ENCODE measurements at places on chromosomes 2 and 18.

GRCh38 chr2:206890179-206890578 lies 49.1 kb upstream of the CPO start:
- DNase-seq: no peak

GRCh38 chr18:12858991-12859390 lies 25.0 kb downstream of the PTPN2 start:
- DNase-seq: no peak

DNA sequence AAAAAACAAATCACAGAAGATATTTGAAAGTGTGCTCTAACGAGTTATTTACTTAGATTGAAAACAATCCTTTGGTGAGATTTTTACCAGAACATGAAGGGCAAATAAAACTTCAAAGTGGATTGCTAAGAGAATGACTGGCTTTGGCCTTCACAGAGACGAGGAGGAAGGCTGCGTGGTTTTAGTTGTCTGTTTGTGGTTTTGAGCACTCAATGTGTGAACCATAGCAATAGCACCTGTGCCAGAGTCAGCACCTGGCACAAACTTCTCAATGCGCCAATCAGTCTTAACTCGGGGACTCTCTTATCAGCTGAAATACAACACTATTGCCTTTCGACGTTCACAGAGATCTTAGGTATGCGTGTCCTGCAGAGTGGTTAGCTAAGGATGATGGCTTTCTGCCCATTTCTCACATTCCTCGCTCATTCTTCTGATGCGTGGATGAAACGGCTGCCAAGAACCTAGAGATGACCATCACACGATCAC lies 70.0 kb downstream of the MBP start:
- no peak for DNase-seq

GRCh38 chr2:25322312-25322711 lies 19.4 kb downstream of the DNMT3A start:
- DNase-seq: no peak

DNA sequence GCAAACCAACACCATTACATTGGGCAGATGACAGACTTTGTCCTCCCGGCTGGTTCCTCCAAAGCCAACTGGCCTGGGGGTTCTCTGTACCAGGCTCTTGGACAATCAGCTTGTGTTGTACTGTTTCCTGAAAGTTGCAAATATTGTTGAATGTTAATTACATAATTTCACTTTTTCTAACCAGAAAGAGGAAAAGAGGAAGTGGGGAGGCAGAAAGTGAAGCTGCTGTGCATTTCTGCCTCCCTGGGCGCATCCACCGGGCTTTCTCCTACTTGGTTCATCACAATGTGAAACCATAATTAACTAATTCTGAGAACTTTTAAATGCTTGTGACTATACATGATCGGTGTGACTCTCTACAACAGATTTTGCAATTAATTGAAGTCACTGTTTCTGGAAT lies 10.1 kb downstream of the TWIST2 start:
- no peak for DNase-seq

- no peak for DNase-seq
Measured at GRCh38 chr2:19682493-19682892, 219.3 kb downstream of the TTC32 start.

- DNase-seq: no peak
Measured at GRCh38 chr18:7678801-7679200, 111.7 kb downstream of the PTPRM start.

GRCh38 chr18:70380915-70381896 lies 92.4 kb downstream of the SOCS6 start:
- no peak for DNase-seq

DNA sequence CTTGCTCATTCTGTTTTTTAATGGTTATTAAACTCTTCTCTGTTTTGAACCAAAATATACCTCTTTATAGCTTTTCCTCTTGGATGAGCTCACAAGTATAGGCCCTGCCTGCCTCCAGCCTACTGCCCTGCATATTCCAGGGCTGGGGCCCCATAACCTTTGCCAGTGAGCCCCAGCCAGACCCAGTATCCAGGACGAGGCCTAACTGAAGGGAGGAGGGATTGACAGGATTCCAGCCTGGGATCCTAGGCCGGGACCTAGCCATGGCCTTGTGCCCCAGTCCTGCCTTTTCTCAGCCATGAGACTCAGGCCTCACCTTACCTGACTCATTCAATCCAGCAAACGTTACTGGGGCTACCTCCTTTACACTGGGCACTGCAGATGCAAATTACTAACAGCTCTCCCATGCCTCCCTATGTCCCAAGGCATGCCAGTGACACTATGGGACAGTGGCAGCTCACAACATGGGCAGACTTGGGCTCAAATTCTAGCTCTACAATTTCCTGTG lies 159.2 kb downstream of the DDX1 start:
- no peak for DNase-seq

DNA sequence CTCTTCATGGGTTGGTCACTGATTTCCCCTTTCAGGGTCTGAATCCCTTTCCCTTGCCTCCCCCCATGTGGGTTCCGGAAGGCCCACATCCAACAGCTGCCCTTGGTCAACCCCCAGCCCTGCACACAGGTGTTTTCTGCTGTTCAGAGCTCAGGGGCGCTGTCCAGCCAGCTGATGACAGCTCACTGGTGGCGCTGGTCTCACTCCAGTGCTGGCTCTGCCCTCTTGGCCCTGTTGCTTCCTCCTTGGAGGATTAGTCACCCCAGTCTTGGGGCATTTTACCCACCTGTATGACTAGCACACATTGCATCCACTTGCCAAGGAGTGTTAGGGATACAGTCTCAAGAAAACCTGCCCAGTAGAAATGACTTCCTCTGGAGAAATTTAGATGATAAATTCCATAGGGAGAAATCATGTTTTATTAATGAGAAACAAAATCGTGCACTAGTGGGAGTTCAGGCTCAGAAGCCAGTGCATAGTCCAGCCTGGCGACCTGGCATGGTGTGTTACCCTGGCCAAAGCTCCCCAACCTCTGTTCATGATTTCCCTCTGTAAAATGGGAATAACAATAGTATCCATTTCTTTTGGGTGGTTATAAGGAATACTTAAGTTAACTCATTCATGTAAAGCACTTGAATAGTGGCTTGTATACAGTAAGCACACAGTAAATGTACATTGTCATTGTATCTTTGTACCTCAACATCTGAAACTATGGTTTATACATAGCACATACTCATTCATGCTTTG lies 21.6 kb downstream of the CRIM1 start:
- no peak for DNase-seq

GRCh38 chr2:72864500-72864899 lies 22.7 kb upstream of the SPR start:
- no peak for DNase-seq

- DNase-seq: no peak
Measured at GRCh38 chr18:74139411-74139810, 8.2 kb downstream of the FBXO15 start.

DNA sequence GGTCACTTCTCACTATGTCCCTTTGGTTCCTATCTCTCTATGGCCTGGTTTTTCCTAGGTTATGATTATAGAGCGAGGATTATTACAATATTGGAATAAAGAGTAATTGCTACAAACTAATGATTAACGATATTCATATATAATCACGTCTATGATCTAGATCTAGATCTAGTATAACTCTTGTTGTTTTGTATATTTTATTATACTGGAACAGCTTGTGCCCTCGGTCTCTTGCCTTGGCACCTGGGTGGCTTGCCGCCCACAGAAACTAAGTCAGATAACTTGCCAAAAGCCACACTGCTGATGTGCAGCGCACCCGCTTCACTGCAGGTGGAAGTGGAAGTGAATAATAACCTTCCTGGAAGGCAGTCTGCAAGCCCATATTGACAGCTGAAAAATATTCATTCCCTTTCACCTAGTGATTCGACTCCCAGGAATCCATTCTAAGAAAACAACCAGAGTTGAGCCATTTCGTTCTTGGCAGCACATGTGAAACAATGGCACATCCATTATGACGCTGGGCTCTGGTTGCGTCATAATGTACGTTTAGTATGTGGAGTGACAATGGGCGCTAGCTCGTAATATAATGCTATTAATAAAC lies 725 bp upstream of the ANKRD53 start:
- no peak for DNase-seq

- peak; percentile 19 for DNase-seq
Measured at GRCh38 chr2:12303181-12304030, 413.3 kb upstream of the TRIB2 start.

DNA sequence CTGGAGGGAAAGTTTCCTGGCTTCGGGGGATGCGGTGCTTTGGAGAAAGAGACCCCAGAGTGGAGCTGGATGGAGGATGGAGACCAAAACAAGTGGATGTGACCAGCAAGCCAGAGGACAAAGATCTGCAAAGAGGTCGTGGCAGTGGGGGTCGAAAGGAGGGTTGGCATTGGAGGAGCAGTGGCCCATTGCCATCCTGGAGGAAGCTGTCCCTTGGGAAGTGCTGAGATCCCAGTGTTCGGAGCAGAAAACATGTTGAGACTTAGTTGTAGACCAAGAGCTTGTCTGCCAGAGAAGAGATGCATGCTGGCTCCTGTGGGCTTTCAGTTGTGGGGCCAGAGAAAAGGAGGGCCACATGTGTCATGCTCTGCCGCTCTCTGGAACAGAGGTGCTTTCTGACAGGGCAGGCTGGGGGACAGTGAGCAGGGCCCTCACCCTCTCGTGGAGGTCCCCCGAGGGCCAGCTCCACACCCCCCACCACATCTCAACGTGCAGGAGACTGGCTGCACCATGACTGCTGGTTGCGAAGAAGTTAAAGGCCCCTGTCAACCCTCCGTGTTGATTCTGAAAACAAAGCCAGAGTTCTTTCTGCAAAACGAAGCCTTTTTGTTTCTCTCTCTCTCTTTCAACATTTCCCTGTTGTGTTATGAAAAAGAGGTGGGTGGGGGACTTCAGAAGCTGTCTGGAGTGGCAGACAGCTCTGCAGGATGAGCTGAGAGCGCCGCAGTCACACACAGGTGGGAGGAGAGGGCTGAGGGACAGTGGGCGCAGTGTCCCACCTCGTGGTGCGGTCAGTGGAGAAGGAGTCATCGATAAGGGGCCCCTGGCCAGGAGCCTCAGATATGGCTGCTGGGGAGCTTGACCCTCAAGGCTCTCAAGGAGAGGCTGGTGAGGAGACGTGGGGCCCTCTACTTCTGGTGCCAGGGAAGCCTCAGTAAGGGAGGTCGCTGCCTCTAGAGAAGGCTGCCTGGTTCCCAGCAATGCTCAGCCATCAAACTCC lies 77.6 kb upstream of the BCL2L11 start:
- no peak for DNase-seq

DNA sequence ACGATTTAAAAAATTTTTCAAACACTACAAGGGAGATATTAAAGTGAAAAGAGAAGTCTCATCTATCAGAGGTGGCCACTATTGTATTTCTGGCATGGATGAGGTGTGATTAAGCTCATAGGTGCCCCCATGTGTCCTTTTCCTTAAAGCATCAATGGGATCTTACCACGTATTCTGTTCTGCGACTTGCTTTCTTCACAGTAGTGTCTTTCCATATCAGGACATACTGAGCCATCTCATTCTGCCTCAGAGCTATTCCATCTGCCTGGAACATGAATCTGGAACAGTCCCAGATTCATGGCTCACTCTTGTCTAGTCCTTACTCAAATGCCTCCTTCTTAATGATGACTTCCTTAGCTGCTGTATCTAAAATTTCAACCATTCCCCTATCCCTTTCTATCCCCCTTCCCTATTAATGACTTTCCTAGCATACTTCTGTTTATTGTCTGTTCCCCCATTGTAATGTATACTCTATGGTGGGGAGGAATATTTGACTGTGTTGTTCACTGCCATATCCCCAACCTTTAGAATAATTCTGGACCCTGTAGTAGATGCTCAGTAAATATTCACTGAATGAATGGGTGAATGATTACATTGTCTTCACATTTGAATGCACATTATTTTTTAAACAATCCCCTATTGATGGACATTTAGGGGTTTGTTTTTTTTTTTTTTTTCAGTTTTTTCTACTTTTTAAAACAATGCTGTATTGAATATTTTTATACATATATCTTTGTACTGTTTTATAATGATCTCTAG lies 11.1 kb downstream of the STAMBP start:
- DNase-seq: no peak

- no peak for DNase-seq
Measured at GRCh38 chr18:69588301-69588700, 187.6 kb downstream of the DOK6 start.

DNA sequence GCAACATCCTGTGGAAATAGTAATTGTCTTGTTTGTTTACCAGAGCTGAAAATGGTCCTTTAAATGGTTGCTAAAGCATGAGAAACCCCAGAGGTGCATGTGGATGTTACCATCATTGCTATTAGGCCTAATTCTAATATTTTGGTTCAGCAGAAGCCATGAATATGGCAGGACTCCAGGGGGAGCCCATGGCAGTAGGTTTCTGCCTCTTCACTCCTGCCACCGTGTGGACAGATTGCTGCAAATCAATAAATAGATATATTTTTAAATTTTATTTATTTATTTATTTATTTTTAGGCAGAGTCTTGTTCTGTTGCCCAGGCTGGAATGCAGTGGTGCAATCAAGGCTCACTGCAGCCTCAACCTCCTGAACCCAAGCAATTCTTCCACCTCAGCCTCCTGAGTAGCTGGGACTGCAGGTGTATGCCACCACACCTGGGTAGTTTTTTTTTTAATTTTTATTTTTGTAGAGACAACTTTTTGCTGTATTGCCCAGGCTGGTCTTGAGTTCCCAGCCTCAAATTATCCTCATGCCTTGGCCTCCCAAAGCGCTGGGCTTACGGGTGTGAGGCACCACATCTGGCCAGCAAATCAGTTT lies 54.9 kb upstream of the CAPN13 start:
- DNase-seq: peak; percentile 57

GRCh38 chr2:75342504-75343175 lies 143.3 kb upstream of the TACR1 start:
- no peak for DNase-seq

DNA sequence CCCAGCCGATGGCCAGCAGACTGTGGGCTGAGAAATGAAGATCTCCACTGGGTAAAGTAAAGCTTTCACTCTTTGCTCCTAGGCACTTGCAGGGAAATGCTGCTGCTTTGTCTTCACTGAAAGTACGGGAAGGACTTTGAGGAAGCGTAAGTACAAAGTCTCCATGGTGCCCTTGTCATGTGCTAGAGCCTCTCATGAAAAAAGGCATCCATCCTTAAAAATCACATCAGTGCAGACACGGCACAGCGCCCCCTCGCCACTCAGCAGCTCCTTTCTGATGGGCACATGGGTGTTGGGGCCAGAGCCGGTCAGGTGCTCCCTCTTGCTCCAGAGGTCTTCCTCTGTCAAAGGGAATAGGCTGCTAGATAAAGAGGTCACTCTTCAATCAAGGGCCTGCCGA lies 109.0 kb upstream of the STPG4 start:
- no peak for DNase-seq

- no peak for DNase-seq
Measured at GRCh38 chr18:58934933-58935577, 70.4 kb downstream of the ZNF532 start.

DNA sequence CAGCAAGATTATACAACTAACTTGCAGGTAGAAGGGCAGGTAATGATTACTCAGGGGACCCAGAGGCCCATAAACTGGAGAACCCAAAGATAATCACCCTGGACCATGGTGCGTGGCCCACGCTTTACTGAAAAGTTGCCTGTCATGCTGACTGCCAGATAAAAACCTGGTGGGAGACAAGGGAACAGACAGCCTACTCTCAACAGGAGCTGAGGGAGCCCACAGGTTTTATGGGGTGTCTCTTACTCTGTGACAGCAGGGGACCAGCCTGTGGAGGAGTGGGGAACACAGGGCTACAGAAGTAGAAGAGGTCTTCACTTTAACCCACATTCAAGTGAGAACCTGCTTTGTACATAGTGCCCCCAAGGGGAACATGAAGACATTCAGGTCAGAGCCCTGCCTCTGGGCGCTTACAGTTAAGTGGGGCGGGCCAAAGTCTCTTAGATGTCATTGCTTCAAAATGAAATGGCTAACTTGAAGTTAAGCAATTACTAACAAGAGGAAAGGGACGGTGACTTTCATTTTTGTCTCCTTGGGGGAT lies 60.4 kb downstream of the DHRS9 start:
- no peak for DNase-seq

- DNase-seq: peak; percentile 69
Measured at GRCh38 chr18:8696749-8697211, 8.6 kb upstream of the MTCL1 start.
